ENCODE measurements at places on chromosomes 13 and 19. TPM values are rescaled to one million over a fixed set of nuclear protein-coding genes. Genes with fewer than 3 reads are reported as not detected.

Gene SLC10A2
- not detected for total RNA-seq

Gene SCN1B
- total RNA-seq = 2.2 TPM

Gene KIR3DL2
- total RNA-seq = not detected

Gene COL4A1
- 166 TPM for total RNA-seq

Gene DYRK1B
- total RNA-seq = 9.0 TPM

Gene TFPT
- 10.3 TPM for total RNA-seq

Gene PGLYRP1
- not detected for total RNA-seq

Gene FSD1
- 2.6 TPM for total RNA-seq

Gene NAPSA
- total RNA-seq = 0.20 TPM

Gene ZNF816
- total RNA-seq = 6.6 TPM

Gene PLPPR2
- 9.6 TPM for total RNA-seq

Gene ADGRL1
- 1.4 TPM for total RNA-seq

Gene UBL5
- total RNA-seq = 193 TPM

Gene SIGLEC8
- not detected for total RNA-seq

Gene ARHGAP33
- total RNA-seq = 6.3 TPM

Gene RNASEH2B
- 39.3 TPM for total RNA-seq
